ENCODE measurements at places on chromosomes 12 and 14.

- no peak for DNase-seq
Observed at GRCh38 chr12:59890896-59891579, 295.2 kb downstream of the SLC16A7 start.

- no peak for DNase-seq
Observed at GRCh38 chr12:109736552-109737108, 23.0 kb downstream of the FAM222A start.

- DNase-seq, result no peak
Observed at GRCh38 chr12:50192908-50193307, 25.7 kb upstream of the CERS5 start.

- no peak for DNase-seq
Observed at GRCh38 chr14:65168840-65169239, 66.5 kb upstream of the MAX start.

DNA sequence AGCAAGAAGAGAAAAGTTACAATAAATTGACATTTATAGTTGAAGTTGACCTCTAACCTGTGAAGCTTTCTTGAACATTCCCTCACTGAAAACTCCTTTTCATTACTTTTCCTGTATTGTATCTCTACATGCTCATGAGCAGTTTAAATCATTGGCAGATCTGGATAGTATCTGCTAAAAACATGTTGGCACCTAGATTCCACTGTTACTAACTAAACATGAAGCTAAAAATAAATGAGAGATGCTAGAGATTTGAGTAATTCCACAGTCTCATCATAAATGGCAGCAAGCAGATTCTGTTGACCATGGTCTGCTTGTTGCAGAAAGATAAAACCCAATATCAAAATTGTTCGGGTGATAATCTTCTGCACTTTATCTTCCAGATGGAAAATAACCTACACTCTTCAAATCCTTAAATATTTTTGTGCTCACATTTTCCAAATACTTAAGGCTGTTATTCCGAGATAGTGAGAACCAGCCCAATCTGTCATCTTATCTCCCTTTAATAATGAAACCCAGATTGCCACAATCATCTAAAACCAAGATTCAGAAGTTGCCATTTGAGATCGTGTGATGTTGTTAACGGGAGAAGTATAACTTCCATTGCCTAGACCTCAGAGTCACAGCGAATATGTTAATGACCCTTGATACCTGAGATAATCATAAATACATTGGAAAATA lies 171.0 kb upstream of the DAAM1 start:
- no peak for DNase-seq

- DNase-seq, result no peak
Observed at GRCh38 chr14:34018564-34019244, 67.8 kb upstream of the EGLN3 start.

DNA sequence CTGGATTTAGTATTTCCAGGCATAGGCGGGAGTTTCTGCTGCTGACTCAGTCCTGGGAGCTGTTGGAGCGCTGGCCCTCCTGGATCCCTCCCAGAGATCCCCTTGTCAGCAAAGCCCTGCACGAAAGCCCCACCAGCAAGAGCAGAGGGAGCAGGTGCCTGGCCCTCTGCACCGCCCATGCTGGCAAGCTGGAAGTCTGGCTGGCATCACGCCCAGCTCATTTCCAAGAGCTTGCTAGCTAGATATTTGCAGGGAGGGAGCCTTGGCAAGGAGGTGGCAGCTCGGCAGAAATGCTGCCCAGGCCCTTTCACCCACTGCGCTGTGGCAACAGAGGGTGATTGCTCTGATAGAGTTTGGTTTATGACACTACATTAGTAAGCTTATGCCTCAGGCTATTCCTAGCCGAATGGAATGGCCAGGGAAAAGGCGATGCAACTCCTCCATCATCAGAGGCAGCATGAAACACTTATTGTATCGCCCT lies 193.9 kb downstream of the EMP1 start:
- no peak for DNase-seq

DNA sequence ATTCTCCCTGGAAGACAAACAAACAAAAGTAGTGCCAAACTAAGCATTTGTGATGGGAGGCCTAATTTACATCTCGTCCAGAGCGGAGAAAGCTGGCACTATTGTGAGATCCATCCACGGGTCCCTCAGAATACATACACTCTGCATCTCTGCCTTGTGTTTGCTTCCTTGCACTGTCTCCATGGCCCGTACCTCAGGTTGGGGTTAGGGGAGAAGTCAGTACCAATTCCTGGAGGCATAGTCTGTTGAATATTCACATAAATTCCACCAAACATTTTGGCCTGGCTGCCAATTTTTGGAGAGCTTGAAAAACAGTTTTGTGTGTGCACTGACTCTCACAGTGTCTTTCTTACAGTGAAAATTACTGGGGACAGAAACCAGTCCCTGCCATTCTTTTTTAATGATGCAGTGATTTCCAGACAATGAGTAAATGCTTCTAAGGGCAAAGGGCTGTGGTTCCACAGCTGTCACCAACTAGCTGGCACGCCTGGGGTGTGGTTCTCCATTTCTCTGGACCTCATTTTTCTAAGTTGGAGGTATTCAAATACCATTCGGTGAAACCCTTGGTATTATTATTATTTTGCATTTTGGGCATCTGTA lies 119.7 kb upstream of the HIF1A start:
- no peak for DNase-seq

DNA sequence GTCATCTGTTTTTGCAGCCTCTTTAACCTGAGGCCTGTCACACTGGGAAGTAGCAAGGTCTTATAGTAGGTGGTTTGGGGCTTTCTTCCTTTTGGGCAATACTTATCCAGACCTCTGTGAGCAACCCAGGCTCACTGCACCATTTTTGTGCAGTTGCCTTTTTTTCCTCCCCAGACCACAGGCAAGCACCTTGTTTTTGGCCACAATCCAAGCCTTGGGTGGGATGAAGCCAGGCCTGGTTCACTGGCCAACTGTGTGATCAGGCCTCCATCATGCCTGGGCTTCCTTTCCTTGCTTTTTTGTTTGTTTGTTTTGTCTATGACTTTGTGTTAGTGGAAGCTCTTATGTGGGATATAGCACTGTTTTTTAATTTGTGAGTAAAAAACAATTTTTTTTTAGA lies 71.7 kb downstream of the DNAH10 start:
- no peak for DNase-seq

GRCh38 chr14:29282169-29282568 lies 515.6 kb downstream of the FOXG1 start:
- DNase-seq, result no peak

GRCh38 chr12:51505360-51506105 lies 80.9 kb downstream of the SLC4A8 start:
- DNase-seq, result no peak

DNA sequence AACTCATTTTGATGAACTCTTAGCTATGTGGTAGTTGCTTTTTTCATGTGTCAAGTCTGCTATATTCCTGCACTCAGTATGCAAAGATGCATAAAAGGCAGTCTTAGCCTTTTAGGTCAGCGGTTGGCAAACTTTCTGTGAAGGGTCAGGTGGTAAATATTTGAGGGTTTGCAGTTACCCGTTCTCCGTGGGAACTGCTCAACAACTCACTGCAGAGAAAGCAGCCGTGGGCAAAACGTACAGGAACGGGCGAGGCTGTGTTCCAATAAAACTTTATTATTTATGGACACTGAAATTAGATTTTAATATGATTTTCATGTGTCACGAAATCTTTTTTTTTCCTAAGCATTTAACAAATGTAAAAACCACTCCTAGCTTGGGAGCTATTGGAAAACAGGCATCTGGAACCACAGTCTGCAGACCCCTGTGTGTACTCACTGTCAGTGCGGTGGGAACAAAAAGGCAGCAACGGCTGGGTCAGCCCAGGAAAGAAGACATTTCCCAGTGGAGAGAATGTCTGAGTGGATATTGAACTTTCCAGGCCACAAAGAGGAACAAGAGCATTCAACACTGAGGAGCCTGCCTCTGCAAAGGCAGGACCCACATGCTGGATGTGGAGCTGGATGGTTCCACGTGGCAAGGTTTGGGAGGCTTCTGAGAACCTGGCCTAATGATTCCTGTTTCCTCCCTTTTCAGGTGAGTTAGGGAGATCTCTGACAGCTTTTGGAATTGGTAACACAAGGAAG lies 3.5 kb upstream of the ACACB start:
- no peak for DNase-seq

DNA sequence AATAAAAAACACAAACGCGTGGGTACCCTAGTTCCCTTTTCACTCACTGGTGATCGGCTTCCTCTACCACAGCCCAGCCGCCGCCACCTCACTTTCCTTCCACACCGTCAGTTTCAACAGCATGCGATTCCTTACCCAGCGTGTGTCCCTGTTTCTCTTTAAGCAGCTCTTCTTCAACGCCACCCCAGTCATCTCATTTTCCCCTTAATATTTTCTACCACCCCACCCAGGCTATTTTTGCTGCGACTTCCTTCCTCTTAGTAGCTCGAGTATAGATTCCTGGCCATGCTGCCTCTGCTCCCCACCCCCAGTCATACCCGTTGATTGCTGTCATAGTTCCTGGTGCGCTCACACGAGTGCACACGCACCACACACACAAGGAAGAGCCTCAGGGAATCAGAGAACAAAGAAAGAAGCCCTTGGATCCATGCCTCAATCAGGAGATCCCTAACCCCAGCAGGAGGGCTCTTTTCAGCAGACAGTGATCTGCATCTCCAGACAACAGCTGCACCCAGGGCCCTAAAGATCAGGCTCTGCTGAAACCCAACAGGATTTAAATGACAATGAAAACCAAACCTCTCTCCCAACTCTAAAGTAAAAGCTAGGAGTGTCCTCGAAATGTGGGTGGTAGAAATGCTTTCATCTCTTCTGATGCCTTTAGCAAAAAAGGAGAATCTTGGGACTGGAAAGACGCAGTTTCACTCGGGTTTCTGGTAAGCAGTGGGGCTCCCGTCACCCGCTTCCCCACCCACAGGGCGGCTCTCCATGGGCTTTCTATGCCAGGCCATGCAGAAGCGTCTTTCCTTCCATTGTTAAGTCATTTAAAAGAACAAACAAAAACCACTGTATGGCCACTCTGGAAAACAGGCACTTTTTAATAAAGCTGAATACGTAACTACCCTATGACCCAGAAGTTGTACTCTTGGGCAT lies 23.8 kb downstream of the VPS37B start:
- peak; percentile 38 for DNase-seq

DNA sequence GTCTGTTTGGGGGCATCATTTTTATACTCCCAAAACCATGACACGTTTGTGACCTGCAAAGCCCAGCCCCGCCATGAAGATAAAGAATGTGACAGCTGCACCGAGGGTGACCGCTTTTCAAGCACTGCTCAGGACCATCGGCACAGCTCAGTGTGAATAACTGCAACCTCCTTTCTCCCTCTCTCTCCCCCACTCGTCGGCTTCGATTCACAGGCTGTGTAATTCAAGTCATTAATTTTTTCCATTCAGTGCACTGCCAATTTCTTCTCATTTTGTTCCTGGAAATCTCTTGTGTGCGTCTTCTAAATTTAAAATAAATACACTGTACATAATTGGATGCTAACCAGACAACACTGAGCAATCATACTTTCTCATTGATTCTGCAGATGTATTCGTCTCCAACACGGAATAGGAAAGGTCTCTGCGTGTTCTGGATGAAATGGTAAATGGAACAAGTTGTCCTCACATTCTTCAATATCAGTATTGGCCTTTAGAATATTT lies 260.8 kb downstream of the TTC8 start:
- no peak for DNase-seq

DNA sequence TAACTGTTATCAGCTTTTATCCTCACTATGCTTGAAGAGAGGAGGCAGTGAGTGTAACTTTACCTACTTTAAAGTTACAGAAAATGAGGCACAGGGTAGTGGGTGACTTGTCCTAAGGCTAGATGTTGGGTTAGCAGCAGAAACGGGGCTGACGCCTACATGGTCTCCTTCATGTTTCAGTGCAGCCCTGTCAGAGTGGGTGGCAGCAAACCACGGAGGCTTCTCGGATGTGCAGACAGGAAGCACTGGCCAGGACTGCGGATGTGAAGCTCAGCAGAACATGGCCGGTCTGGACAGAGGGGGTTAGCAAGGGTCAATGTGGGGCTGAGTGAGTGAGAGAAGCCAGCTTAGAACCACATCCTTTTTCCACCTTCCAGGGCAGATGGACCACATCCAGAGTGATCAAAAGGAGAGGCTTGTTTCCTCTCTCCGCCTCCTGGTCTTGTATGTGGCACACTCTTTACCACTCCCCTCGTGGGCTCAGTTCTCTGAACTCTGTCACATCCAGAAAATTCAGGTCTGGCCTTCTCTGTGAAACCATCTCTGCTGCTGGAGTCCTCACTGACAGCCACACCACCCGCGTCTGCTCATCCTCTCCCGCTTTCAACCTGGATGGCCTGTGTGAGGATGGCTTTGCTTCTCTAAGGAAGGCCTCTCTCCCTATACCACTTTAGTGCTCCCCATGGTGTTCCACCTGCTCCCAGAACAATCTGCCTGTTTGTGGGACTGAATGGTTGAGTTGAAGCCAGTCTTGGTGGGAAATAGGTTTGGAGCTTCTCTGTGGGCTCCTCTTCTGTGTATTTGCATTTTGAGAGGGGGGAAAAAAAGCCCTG lies 14.1 kb downstream of the SUSD6 start:
- peak; percentile 55 for DNase-seq

GRCh38 chr14:28831126-28831525 lies 64.5 kb downstream of the FOXG1 start:
- no peak for DNase-seq

GRCh38 chr12:128789356-128789929 lies 34.3 kb downstream of the SLC15A4 start:
- no peak for DNase-seq

- no peak for DNase-seq
Observed at GRCh38 chr12:108205864-108206263, 76.8 kb downstream of the WSCD2 start.

GRCh38 chr12:28941248-28941647 lies 207.8 kb upstream of the FAR2 start:
- no peak for DNase-seq

- DNase-seq, result no peak
Observed at GRCh38 chr14:49584058-49584457, 2.1 kb downstream of the RPS29 start.

DNA sequence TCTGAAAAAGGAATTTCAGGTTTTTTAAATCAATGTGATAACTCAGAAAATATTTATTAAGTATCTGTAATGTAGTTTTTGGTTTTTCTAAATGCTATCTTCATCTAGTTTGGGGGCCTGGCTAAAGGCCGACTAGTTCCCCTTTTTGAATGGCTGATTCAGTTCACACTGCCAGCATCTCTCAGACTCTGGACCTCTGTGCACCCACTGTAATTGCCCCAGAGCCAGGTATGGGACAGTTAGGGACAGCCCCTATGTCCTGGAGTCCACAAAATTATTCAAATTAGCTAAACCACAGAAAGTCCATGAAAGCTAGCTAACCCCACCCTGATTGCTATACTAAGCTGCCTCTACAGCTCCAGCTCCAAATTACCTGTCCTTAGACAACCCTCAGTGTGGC lies 49.1 kb upstream of the RGS6 start:
- DNase-seq, result no peak

GRCh38 chr14:94040796-94041195 lies 14.7 kb downstream of the OTUB2 start:
- no peak for DNase-seq

Measured in stimulated activated CD4-positive, alpha-beta T cell treated with anti-CD3 and anti-CD28 coated beads, Interleukin-1b, Interleukin-23, amount 100 ng/mL, for 4 hours (primary cell).